ENCODE measurements at places on chromosomes 3 and 15.

GRCh38 chr3:190051641-190052040 lies 69.1 kb downstream of the P3H2 start:
- DNase-seq, result no peak

GRCh38 chr3:111846039-111846438 lies 13.0 kb upstream of the PHLDB2 start:
- DNase-seq, result no peak

- DNase-seq, result no peak
These were observed 14.0 kb downstream of the CAPN3 start for GRCh38 chr15:42373274-42373673.

DNA sequence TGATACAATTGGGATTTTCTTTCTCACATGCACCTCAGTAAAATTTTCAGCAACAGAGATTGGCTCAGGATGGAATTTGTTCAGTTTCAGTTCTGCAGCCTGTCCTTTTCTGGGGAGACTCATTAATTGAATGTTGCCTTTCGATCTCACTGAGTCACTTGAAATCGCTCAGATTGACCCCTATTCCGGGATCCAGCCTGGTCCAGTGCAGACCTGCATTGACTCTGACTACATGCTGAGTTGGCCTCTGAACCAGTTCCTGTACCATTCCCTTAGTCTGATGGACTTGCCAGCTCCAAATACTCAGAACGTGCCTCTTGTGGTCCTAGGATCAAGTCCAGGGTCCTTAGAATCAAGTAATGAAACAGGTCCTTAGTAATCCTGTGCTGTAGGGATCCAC lies 9.4 kb downstream of the IGF1R start:
- DNase-seq, result no peak

DNA sequence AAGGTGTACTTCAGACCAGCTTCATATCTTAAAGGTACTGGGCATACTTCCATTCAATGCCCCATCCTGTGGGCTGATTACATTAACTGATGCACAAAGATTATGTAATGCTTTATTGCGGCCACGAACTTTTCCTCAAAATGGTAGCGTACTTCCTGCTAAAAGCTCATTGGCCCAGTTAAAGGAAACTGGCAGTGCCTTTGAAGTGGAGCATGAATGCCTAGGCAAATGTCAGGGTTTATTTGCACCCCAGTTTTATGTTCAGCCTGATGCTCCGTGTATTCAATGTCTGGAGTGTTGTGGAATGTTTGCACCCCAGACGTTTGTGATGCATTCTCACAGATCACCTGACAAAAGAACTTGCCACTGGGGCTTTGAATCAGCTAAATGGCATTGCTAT lies 3.4 kb downstream of the SKIL start:
- no peak for DNase-seq

- no peak for DNase-seq
These were observed 156.6 kb downstream of the FHIT start for GRCh38 chr3:61094608-61095007.

- no peak for DNase-seq
These were observed 25.1 kb downstream of the ARHGAP31 start for GRCh38 chr3:119319311-119319710.

DNA sequence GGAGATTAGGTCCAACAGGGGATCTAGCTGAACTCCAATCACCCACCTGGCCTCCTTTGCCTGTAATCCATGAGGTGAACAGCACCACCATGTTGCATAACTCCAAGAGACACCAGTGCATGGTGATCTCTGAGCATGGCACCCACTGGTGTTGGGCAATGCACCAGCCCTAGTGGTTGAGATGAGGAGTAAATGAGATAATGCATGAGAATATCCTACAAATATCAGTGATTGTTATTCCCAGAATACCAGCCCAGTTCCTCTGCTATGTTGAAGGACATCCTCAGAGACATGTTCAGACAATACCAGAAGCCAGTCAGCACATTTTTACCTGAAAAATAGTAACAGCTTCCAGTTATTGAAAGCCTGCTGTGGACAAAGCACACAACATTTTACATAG lies 14.7 kb downstream of the GALNT15 start:
- DNase-seq, result no peak

- DNase-seq, result peak; percentile 84
These were observed 154.1 kb upstream of the GOLIM4 start for GRCh38 chr3:168249550-168250414.

DNA sequence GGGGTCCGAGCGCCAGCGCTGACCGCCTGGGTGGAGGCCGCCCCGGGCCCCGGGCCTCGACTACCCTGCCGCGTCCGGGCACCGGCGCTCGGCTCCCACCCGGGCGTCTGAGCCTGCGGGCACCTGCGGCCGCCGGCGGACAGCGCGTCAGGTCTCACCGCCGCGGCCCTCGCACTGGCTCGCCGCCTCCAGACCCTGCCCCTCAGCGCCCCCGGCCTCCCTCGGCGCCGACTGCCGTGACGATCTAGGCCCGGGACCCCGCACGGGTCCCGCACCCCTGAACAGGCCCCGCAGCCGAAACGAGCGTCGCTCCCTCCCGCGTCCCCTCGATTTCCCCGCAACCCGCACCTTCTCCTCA lies 297 bp downstream of the PRC1 start:
- no peak for DNase-seq

GRCh38 chr3:10627884-10628572 lies 122.6 kb upstream of the ATP2B2 start:
- no peak for DNase-seq

All from NCI-H2107 (cell line).